A549 treated with ZK216348 at 1 μM for 4 hours (cell line): ENCODE measurements at places on chromosomes 7 and 10. TPM values are rescaled to one million over a fixed set of nuclear protein-coding genes. Genes with fewer than 3 reads are reported as not detected.

Gene CYP3A5
- 1.1 to 2.0 TPM (median 1.8 TPM) in 5 replicates for total RNA-seq

Gene DOCK4
- total RNA-seq, result 4.0 to 7.8 TPM (median 7.2 TPM) in 5 replicates

Gene ZEB1
- 6.3 to 11.0 TPM (median 8.5 TPM) in 5 replicates for total RNA-seq

Gene RASA4B
- total RNA-seq, result 0.78 to 2.1 TPM (median 1.5 TPM) in 5 replicates

Gene SPDYE8
- total RNA-seq, result not detected in 5 replicates

Gene STAG3
- total RNA-seq, result 0.06 to 0.40 TPM (median 0.21 TPM) in 5 replicates

Gene TAS2R4
- total RNA-seq, result 0.11 to 0.20 TPM (median 0.18 TPM) in 5 replicates

Gene TMEM178B
- 1.1 to 2.6 TPM (median 1.5 TPM) in 5 replicates for total RNA-seq

Gene RPP30
- total RNA-seq, result 42.7 to 69.2 TPM (median 50.3 TPM) in 5 replicates
